ENCODE measurements at places on chromosomes 3 and 15. TPM values are rescaled to one million over a fixed set of nuclear protein-coding genes. Genes with fewer than 3 reads are reported as not detected.

IL5RA gene
- not detected for polyA plus RNA-seq

- no peaks in the 10 kb centered on the region for H3K36me3 ChIP-seq
- no peak overlapping the region for H3K4me3 ChIP-seq
- DNase-seq, result no peak
- H3K4me1 ChIP-seq, result peaks cover 85% of the 10 kb centered on the region
These were observed 32.1 kb upstream of the DENND4A start for GRCh38 chr15:65824031-65824743.

DNA sequence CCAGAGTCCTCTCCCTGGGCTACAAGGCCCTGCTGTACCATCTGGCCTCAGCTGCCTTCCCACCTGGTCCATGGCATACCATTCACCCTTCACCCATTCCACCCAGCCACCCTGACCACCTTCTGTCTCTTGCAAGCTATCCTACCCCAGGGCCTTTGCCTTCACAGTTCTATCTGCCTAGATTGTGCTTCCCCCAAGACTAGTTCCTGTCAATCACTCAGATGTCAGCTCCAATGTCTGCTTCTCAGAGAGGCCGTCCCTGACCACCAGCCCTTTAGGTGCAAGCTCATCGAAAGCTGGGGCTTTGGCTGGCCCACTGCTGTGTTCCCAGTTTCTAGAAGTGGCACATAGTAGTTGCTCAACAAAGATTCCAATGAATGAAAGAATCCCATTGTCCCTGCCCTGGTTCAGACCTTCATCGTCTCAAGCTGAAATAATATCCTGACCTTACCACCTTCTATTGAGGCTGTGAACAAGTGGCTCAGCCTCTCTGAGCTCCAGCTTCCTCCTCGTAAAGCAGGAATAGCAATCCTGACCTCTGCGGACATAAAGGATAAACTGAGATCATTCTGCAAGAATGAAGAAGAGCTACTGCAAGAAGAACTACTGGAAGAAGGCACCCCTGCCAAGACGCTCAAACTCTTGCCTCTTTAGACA lies 15.8 kb downstream of the EFCAB12 start:
- no peak for DNase-seq
- H3K27me3 ChIP-seq, result peaks cover 8% of the 10 kb centered on the region
- H3K36me3 ChIP-seq, result peaks cover 7% of the 10 kb centered on the region
- H3K4me1 ChIP-seq, result no peaks in the 10 kb centered on the region
- H3K27ac ChIP-seq, result no peak overlapping the region
- no peak overlapping the region for H3K4me3 ChIP-seq

DNA sequence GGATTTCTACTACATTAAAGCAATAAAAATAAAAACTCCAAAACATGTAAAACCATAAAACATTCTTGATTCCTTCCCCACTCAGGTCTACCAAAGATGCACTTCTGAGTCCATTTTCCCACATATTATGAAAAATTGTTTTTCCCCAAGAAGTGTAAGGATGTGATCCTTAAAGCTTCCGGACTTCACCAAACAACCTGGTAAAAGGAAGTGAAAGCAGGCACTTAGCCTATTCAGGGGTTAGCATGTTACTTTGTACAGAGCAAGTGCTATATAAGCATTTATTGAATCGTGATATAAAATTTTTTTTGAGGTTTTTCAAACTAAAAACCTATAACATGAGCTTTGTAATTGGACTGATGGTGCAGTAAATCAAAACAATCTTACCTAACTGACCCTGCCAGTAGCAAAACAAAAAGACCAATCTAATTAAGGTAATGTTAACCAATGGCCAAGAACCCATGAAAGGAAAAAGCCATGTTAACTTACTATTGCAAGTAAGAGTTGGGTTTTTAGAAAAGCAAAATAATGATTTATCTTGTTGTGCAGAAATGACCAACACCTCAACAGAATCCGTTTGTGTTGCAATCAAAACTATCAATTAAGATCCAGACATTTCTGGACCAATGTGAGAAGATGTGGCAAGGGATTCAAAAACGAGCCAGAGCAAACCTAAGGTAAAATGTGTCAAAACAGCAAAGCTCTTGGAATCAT lies 1.8 kb downstream of the SETD2 start:
- no peaks in the 10 kb centered on the region for H3K36me3 ChIP-seq
- DNase-seq, result peak; percentile 19
- peak overlapping the region; percentile 98 for H3K4me3 ChIP-seq

GRCh38 chr3:128554465-128555097 lies 61.6 kb upstream of the GATA2 start:
- H3K27me3 ChIP-seq, result peaks cover 36% of the 10 kb centered on the region
- DNase-seq, result no peak
- no peaks in the 10 kb centered on the region for H3K36me3 ChIP-seq
- peaks cover 6% of the 10 kb centered on the region for H3K4me1 ChIP-seq

GRCh38 chr3:192831111-192831644 lies 86.5 kb downstream of the MB21D2 start:
- no peaks in the 10 kb centered on the region for H3K36me3 ChIP-seq
- no peaks in the 10 kb centered on the region for H3K4me1 ChIP-seq
- no peak for DNase-seq
- H3K4me3 ChIP-seq, result no peak overlapping the region

Data from naive B cell (primary cell).